ENCODE measurements at places on chromosomes 13 and 19.

DNA sequence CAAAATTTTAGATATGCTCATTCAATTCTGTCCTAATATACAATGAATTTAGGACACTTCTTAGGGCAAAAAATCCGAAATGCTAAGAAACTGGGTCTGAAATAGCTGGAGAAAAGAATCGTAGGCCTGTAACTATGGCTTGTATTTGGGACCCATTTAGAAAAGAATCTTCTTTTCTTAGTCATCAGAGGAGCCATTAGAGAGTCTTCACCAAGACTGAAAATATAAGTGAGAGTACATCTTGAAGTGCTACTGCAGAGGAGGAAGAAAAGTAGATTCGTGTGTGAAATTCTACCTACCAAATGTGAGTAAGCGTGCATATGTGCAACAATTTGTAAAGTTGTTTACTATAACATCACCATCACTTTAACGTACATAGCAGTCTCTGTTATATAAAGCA is 8.8 kb upstream of the DACH1 start:
- no peak for DNase-seq

DNA sequence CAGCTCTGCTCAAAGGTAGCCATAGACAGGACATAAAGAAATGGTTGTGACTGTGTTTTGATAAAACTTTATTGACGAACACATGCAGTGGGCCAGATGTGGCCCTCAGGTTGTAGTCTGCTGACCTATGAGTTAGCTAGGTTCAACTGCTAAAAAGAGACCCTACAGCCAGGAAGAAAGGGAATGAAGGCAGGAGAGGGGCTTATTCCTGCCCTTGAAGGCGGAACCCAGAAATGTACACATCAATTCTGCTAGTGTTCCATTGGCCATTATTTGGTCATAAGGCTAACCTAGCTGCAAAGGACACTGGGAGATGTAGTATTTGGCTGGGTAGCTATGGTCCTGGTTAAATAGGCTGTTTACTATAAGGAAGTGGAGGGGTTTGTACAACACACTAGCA is 18.0 kb downstream of the APBA3 start:
- no peak for DNase-seq

DNA sequence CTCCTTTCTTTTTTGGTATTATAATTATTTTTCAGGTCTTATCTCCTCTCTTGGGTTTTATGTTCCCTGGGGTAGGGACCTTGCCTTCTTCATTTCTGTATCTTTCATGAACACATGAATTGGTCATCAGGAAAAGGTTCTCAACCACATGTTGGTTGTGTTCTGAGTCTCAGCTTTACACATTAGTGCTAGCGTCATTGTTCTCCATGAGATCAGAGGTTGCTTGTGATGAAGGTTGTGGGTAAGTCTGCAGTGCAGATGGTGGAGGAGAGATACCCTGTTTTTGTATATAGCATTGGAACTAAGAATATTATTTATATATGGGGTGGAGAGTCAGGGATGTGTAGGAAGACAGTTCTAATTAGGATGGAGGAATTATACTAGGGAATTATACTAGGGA is 24.5 kb upstream of the CEACAM8 start:
- no peak for DNase-seq

GRCh38 chr13:46717856-46718255 is 79.1 kb downstream of the ESD start:
- DNase-seq: no peak

GRCh38 chr19:53621885-53622740 is 9.7 kb upstream of the DPRX start:
- DNase-seq: no peak

DNA sequence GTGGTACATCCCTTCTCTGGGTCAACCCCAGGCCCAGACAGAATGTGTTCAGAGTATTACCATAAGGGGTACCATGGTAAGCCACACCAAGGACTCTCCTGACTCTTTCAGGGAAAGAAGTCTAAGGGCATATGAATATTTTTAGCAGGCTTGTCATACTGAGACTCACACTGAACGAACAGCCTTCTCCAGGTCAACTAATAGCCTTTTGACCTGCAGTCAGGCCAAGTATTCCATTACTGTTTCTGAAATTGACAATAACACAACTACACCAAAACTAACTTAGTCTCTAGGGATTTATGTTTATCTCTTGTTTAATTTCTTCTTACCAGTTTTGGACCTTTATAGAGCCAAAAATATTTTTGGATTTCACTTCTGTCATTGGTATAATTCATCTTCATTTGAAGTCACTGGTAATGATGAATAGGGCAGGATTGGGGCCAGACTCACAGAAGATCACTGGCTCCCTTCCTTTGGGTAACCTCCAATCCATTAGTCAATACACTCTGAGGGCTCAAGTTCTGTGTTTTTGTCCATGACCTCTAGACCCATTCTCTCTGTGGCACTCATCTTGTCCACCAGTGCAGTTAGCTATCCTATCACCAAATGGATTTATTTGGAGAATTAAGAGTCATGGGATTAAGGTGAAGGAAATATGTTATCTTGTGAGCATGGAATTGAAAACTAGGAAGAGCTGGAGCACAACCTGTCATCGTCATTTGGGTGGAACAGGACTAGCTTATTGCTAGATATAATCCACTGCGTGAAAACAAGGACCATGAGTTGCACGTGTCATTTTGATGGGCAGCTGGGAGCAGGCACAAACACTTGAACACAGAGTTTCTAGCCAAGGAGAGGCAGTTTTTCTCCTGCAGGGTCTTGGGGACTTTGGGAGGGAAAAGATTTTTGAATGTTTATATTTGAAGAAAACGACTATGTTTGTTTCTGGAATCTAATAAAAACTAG is 313.3 kb downstream of the DCLK1 start:
- no peak for DNase-seq

DNA sequence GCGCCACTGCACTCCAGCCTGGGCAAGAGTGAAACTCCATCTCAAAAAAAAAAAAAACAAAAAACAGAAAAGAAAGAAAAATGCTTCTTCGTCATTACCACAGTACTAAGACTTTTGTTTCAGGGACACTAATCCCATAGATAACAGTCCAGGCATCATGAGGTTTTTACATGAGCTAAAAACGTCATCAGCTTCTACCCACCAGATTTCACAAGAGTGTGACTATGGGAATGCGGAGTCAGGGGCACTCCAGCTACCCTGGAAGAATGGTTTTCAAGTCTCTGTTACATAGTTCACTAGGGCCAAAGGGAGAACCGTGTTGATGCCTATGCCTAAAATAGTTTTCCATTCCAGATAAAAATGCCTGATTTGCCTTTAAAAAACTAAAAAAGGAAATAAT is 33.2 kb downstream of the RAB20 start:
- DNase-seq: no peak

DNA sequence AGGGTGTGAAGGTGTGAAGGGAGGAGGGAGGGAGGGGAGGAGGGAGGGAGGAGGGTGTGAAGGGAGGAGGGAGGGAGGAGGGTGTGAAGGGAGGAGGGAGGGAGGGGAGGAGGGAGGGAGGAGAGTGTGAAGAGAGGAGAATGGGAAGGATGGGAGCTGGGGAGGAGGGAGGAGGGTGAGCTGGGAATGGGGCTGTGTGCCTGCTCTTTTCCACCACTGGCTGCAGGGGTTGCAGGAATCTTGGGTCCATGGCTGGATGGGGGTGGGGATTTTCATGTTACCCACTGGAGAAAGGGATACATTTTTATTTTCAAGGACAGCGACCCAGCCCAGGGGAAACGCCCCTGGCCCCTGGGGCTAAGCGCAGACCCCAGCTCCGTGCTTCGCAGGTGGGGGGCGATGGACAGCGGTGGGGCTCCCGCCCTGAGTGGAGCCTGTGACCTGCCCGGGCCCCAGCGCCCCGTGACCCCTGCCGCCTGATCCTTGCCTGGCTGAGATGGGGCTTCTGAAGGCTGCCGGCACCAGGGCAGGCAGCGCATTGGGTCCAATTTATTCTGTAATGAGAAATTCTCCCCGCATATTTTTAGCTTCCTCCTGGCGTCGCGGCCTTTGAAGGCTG is 3.0 kb upstream of the EFNA2 start:
- no peak for DNase-seq

Measured in NCI-H1436 (cell line).